Esophagus mucosa (tissue), 1 donor: ENCODE measurements at places on chromosomes 13 and 19. TPM values are rescaled to one million over a fixed set of nuclear protein-coding genes. Genes with fewer than 3 reads are reported as not detected.

DNA sequence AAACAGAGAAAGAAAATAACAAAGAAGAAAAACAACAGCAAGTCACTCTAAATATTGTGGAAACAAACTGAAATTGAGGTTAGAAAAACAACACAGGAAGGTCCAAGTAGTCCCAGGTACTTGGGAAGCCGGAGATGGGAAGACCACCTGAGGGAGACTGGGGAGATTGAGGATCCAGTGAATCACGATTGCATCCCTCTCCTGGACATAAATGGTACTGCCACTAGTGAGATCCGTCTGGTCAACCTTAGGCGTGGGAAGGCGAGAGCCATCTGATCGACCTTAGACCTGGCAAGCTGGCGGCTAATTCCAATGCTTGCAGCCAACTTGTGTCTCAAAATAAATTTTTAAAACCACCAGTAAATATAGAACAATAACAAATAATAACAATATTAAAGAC is 81.9 kb downstream of the ZNF726 start:
- ATAC-seq, result no peak

DNA sequence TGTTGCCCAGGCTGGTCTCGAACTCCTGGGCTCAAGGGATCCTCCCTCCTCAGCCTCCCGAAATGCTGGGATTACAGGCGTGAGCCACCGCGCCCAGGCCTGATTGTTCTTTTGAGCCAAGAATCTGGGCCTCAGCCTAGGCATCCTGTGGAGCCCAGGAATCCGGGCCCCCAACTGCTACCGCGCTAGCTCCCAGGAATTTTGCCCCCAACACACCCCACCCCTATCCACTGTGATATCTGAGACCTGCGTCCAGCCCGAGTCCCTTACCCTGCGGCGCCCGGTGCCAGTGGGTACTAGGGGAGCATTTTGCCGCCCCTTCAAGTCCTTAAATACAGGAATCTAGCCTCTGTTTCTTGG is 838 bp upstream of the MYADM start:
- no peak for ATAC-seq

GRCh38 chr19:53792721-53793433 is 31.2 kb downstream of the NLRP12 start:
- ATAC-seq, result peak; percentile 96

DNA sequence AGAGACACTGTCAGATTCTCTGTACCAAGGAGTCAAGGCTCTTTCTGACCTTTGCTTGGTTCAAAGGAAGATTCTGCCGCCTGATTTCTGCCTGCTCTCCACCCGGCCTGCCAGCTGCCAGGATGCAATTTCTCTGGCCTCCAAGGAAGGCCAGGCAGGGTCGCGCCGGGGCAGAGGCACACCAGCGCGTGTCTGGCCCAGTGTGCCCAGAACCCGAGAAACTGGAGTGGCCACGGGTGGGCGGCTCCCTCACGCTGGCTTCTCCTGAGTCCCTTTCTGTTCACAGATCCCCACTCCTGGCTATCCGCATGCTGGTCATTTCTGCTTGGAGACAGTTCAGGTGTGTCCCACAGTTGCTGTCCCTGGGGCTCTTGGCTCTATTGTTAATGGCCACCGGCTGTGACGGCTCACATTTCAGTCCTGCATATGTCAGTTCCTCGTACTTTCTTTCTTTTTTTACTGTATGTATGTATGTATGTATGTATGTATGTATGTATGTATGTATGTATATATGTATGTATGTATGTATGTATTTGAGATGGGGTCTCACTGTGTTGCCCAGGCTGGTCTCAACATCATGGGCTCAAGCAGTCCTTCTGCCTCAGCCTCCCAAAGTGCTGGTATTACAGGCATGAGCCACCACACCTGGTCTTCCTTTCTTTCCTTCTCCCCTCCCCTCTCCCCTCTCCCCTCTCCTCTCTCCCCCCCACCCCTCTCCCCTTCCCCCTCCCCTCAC is 16.9 kb downstream of the TMPRSS9 start:
- no peak for ATAC-seq

GRCh38 chr19:33781996-33782395 is 14.7 kb upstream of the KCTD15 start:
- ATAC-seq, result no peak

GRCh38 chr19:11485245-11485837 is 4.5 kb upstream of the ELAVL3 start:
- no peak for ATAC-seq

PSG3 gene
- total RNA-seq, result not detected

- ATAC-seq, result no peak
Observed at GRCh38 chr13:59413126-59413525, 750.6 kb downstream of the DIAPH3 start.

- peak; percentile 6 for ATAC-seq
Observed at GRCh38 chr19:15508035-15508710, at the start of gene CYP4F22. TSS of gene CYP4F22 (plus strand) at chr19:15508525. CDS start at chr19:15525337, 16,812 bp downstream.

DNA sequence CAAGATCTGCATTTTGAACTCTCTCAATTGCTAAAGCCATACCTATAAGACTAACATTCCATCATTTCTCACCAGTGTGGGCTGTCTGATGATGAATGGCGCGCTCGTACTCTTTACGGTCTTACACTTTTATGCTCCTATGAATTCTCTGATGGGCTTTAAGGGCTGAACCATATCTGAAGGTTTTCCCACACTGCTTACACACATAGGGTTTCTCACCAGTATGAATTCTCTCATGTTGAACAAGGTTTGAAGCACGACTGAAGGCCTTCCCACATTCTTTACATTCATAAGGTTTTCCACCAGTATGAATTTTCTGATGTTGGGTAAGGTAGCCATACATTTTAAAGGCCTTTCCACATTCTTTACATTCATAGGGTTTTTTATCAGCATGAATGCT is 18.8 kb upstream of the ZNF607 start:
- ATAC-seq, result no peak

DNA sequence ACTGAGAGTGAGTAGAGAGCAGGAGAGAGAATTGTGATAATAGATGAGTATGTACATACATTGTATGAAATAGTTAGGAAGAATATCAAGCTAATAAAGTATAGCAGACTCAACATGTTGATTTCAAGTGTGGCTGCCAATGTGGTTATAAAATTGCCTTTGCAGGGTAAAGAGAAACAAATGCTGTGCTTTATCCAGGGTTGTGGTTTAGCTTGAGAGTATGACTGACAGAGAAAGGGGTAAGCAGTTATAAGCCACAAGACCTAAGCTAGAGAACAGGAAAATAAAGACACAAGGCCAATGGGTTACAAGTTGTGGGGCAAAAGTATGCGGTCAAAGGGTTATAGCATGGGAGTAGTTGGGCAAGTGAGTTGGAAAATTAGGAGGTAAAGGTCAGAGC is 1217.5 kb downstream of the DIAPH3 start:
- ATAC-seq, result no peak

GRCh38 chr13:43669101-43669500 is 117.7 kb downstream of the ENOX1 start:
- no peak for ATAC-seq

TTC9B gene
- not detected for total RNA-seq

DNA sequence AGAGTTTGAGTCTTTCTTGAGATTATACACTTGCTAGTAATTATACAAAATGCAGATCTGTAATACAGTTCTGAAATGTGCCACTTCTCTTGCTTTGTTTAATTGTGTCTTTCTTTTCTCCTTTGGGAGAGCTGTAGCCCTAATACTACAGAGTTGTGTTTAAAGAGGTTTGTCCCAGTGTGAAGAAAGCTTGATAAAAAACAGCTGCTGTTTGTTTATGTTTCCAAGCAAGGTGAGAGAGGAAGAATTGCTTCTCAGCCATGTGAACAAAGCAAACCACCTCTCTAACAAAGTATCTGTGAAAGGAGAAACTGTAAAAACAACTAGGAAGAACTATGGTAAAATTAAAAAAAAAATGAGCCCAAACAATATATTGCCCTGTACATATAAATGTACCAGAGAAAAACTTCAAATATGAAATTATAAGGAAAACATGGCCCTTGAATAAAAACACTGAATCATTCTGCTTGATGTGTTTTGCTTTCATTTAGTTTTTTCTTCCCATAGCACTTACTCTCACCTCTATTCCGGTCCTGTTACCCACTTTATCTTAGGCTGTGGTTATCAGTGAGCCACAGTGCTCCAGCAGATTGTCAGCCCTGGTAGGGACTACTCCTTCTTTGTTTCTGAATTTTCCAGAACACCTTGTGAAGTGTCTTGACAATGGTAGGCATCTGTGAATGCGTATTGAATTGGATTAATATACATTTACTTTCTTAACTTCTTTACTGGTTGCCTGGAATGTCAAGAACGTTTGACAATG is 257.1 kb downstream of the MTUS2 start:
- ATAC-seq, result no peak

DNA sequence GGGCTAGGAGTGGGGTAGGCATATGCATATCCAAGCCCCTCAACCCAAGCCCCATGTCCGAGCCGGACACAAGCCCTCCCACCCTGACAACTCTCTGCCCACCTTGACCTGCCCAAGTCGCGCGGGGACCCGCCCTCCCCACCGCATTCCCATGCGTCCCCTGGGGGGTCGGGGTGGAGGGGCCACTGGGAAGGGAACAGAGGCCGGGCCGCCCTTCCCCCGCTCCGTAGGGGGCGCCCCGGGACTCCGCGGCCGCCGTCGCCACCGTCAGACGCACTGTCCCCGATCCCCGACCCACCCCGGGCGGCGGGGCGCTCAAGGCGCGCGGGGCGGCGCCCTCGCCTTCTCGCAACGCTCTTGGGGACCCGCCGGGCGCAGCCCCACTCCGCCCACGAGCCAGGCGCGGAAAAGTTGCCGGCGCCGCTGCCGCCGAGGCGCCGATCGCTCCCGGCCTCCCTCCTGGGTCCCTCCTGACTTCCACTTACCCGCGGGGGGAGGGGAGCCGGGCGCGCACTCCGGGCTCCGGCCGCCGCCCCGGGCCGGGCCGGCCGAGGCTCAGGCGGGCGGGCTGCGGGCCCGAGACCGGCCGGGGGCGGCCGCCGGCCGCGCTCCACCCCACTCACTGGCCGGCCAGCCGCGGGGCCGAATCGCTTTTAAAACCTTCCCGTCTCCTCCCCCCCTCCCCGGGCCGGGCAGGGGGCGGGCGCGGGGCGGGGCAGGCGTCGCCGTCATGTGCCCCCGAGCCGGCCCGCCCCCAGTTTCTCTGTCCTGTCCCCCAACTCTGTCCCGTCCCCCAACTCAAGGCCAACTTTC is 34.4 kb upstream of the NANOS3 start:
- peak; percentile 11 for ATAC-seq

DNA sequence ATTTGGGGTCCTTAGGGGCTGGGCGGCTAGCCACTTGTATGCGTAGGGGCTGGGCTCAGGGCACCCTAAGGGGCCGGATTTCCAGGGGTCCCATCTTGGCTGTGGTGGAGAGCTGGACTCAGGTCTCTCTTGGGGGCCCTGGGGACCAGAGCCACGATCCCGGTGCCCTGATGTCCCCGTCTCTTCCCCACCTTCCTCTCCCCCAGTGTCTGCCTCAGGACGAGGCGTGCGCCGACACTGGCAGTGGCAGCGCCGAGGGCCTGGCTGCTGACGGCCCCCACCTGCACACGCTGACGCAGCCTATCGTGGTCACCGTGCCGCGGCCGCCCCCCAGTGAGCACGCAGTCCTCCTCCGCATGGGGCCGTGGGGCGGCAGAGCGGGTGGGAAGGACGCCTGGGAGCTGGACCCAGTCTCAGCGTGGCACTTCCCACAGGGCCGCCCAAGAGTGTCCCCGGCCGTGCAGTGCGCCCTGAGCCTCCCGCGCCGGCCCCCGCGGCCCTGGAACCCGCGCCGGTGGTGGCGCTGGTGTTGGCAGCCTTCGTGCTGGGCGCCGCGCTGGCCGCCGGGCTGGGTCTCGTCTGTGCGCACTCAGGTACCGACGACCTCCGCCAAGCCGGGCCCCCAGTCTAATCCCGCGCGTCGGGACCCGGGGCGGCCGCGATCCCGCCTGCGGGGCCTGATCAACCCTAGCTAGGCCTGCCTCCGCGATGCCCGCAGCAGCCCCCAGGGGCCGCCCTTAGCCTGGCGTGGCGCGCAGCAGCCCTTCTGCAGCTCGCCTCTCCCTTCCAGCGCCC is 2.7 kb upstream of the SNAPC2 start:
- no peak for ATAC-seq

SYNE4 gene
- total RNA-seq, result 0.88 TPM

PEX11G gene
- total RNA-seq, result 4.8 TPM

DNA sequence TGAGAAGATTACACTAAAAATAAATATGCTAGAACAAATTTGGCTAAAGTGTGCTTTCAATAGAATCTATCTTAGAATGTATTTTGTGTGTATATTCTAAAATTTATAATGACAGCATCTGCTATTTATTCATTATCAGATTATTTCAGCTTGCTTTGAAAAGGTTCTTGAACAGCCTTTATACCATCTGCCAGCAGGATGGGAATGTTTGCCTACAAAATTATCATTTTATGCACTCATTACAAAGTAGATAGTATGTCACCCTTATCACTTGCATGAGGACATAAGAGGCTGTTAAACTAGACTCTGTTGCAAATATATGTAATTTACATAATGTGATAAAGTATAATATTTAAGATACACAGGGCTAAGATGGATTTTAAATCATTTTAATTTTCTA is 1286.9 kb upstream of the PCDH20 start:
- no peak for ATAC-seq

- ATAC-seq, result peak; percentile 6
Observed at GRCh38 chr19:610071-610800, 20.6 kb downstream of the HCN2 start.

- ATAC-seq, result no peak
Observed at GRCh38 chr19:55119053-55119452, 1.6 kb upstream of the PPP1R12C start.

DNA sequence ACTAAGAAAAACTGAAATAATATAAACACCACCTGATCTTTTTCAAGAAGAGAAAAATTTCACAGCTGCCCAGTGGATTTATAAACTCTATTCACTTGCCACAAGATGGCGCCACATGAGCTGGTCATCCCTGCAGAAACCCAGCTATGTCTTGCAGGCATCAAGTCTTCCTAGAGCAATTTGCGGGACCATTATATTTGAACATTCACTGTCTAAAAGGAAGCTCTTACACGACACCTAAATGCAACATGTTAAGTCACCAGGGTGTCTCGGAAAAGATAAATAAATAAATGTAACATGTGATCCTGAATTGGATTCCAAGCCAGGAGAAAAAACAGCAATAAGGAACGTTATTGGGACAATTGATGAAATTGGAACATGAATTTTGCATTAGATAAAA is 20.3 kb upstream of the AKT2 start:
- peak; percentile 66 for ATAC-seq

ZNF556 gene
- total RNA-seq, result 0.60 TPM

DNA sequence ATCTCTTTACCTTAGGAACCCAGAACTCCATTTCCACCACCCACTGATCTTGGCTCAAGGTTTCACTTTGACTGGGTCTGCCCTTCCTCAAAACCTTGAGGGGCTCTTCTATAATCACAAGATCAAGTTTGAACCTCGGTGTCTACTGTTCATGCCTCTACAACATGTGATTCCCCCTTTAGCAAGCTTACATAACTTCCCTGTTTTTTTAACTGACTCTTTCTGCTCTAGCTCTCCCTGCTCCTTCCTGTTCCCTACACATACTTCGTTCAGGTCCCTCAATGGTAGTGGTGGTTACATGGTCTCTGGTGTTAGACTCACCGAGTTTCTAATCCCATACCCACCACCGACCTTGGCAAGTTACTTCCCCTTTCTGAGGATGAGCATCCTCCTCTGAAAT is 26.7 kb downstream of the CEACAM8 start:
- no peak for ATAC-seq

OR10H1 gene
- not detected for total RNA-seq

HRC gene
- 0.24 TPM for total RNA-seq
